NCI-H2107 (cell line): ENCODE measurements at places on chromosomes 7 and 10.

GRCh38 chr10:119208553-119208940 is 1.2 kb downstream of the GRK5 start:
- DNase-seq = no peak

DNA sequence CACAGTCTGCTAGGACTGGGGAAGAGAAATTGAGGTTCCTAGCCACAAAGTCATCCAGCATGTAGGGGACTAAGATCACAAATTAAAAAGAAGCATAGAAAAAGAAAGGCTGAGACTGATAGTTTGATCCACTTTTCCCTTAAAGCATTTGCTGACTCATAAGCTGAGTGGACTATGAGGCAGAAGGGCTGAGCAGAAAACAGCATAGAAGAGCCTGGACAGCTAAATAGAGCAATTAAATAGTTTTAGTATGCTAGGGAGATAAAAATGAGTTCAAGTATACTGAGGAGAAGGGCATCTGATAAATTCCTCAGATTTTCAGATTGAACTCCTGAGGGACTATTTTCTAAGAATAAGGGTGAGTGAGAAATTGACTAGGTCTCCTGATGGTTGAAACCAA is 155.9 kb upstream of the EGR2 start:
- no peak for DNase-seq

- no peak for DNase-seq
Measured at GRCh38 chr7:15845868-15846267, 159.4 kb upstream of the MEOX2 start.

GRCh38 chr7:142104550-142105527 is 6.7 kb upstream of the MGAM2 start:
- DNase-seq = no peak

DNA sequence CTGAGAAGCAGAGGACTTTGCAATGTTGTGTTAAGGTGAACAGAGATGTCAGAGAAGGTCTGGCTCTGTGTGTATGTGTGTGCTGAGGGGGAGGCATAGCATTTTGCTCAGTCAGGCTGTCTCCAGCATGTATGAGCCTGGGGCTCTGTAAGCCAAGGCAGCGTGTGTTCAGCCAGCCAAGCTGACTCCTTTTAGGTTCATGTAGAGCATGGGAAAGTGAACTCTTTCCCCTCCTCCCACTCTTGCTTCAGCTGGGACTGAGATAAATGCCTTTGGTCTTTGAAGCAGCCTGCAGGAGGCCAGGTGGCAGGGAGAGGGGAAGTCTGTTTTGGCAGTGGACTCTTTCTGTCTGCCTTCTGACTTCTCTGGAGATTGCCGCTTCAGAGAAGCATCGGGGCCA is 3.8 kb downstream of the SFXN2 start:
- no peak for DNase-seq

DNA sequence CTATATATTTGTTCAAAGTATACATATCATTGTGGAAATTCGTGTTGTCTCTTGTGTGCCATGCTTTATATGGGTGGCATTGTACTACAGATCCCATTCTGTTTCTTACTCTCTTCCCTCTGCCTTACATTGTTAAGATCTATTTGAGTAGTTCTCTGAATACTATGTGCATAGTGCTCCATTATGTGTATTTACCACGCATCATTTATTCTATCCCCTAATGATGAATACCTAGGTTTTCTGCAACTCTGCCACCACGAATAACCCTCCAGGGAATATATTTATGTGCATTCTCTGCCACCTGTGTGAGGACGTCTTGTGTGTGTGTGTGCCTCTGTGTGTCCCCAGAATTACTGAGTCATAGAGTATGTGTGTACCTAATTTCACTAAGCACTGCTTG is 431.2 kb upstream of the C7orf33 start:
- DNase-seq = no peak

DNA sequence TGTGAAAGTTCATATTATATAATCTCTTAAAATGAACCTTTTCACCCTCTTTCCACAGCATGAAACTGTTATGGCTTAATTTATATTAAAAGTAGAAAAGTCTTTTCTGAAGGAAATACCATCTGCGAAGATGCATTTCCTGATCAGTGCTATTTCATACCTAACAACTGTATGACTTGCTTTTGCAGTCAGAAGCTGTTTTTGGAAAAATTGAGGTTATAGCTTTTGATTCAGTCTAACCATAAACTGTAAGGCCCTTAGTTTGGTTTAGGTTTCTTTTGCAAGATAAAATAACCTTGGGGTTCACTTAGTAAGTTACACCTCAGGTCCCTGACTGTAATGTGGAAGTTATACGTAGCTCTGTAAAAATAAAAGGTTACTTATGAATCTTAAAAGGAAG is 22.7 kb upstream of the PARP12 start:
- DNase-seq = no peak

DNA sequence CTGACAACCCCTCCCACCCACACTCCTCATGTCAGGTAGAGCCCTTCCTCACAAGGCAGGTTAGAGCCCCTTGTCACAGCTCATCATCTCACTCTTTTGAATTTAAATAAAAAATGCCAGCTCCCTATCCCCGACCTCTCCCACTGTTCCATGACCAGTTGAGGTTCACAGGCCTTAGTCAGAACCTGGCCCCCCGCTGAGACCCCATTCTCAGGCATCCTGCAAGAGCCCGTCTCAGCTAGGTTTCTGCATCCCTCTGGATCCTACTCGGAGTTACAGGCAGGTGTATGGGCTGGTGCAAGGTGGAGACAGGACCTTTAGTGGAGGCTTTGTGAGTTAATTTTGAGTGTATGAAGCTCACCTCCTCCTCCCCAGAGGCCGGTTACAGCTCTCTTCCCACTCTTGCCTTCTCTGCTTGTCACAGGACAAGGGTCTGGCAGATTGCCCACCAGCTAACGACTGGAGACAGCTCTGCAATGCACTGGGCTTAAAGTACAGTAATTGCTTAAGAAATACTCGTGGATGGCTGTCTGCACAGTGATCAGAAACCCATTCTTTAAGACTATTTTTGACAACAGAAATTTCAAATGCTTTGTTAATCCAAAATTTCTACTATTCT is 394.9 kb upstream of the DPP6 start:
- DNase-seq = no peak

- DNase-seq = no peak
Measured at GRCh38 chr10:21624951-21625350, 90.9 kb downstream of the MLLT10 start.

DNA sequence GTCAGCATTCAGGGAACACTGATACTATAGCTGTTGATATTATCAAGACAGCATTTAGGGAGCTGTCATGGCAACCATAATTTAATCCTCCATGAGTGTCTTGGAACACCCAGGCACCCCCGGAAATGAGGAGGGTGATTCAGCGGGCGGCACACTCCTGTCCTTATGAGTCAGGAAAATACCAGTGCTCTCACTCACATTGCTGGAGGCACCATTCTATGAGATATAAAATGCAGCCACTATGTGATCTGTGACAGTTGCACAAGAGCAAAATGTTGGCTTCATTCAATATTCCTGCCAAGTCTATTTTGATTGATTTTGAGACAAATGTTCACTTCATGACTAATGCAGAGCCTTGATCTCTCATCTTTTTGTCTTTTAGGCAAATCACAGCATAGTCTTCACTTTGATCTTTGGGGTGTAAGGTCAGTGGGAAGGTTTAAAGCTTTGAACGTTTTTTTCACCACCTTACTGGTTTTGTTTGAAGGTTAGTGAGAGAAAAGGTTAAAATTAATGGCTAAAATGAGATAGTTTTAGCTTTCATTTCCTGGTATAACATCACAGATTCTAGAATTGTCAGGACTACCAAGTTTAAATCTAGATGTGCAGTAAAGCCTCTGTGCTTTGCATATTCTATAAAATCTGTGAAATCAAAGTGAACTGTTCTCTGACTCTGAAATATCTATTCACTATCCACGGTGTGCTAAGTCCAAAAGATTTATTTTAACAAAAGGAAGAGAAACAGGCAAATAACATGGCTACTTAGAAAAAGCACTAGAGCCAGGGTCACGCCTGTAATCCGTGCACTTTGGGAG is 12.4 kb upstream of the ARHGAP12 start:
- no peak for DNase-seq

GRCh38 chr7:43625453-43625852 is 42.5 kb downstream of the STK17A start:
- no peak for DNase-seq

- no peak for DNase-seq
Measured at GRCh38 chr10:133309720-133310398, 1.1 kb downstream of the ZNF511 start.

- no peak for DNase-seq
Measured at GRCh38 chr10:85558533-85558932, 808.1 kb downstream of the GRID1 start.

- DNase-seq = no peak
Measured at GRCh38 chr7:106269254-106269961, 15.4 kb downstream of the NAMPT start.

DNA sequence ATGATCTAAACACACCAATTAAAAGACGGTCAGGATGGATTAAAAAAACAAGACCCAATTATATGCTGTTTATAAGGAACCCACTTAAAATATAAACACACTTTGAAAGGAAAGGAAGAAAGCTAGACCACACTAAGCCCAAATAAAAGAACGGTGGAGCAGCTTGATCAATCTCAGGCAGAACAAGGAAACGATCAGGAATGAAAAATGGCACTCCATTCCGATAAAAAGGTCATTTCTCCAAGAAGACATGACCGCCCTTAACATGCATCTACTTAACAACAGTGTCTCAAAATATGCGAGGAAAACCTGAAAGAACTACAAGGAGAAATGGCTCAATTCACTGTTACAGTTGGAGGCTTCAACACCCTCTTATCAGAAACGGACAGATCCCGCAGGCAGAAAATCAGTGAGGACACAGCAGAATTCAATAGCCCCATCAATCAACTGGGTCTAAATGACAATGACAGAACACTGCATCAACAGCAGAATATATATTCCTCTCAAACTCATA is 210.0 kb downstream of the MAD1L1 start:
- DNase-seq = no peak

DNA sequence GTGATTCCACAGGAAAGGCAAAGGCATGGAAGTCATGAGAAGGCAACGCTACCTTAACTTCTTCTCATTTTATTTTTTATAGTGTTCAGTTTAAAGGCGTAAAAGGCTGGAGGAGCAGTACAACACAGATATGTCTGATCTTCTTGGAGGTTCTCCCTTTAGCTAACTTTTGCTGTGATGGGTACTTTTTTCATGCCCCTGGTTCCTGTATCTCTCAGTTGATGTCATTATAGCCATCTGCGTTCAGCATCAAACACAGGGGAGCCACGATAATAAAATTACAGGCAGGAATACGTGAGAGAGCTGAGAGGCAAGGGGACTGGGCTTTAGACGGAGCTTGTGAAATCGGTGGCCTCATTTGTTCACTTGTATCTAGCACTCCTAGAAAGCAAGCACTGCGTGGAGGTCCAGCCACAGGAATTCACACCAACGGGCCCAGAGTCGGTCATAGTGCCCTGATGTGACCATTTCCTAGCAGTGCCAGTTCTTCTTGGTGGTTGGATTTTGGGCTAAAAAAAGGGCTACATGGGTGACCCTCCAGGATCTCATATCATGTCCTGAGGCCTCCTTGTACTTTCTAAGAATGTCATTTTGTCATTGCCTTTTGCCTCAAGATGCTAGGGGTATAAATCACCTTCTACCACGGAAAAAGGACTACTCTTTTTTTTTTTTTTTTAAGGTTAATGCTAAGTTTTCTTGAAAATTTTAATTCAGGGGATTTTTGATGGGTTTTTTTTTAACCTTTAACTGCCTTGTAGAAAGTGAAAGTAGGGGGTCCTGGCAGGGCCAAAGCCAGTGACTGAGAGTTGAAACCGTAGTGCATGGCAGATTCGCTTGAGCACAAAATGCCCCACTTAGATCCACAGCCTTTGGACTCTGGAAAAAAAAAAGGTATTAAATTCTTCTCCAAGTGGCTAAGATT is 191.5 kb downstream of the CELF2 start:
- no peak for DNase-seq

DNA sequence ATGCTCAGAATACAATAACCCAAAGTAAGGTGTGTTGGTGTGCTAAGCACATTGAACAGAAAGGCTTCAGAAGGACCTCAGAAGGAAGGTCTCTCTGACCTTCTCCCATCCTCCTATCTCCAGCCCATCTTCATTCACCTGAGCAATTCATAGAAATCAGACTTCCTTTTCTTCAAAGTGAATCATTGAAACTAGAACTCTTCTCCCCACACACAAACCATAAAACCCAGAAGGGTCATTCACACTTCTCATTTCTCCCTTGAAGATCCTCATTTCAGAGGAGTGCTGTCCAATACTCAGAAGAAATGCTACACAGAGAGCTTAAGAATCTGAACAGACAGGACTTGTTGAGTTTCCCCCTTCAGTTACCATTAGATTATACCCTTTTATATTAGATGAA is 89.5 kb downstream of the VWDE start:
- DNase-seq = no peak
